ENCODE measurements at places on chromosomes 13 and 19.

- DNase-seq = no peak
Observed at GRCh38 chr19:45251452-45252354, 632 bp downstream of the MARK4 start.

GRCh38 chr19:30006207-30006606 is 64.2 kb downstream of the URI1 start:
- DNase-seq = no peak

GRCh38 chr13:114112231-114112825 is 20.1 kb downstream of the RASA3 start:
- DNase-seq = no peak

- DNase-seq = no peak
Observed at GRCh38 chr13:23680845-23681669, 110.8 kb downstream of the TNFRSF19 start.

- DNase-seq = no peak
Observed at GRCh38 chr19:38726761-38727301, 17.4 kb downstream of the CAPN12 start.

GRCh38 chr13:25732111-25732865 is 319.5 kb downstream of the SHISA2 start:
- no peak for DNase-seq

DNA sequence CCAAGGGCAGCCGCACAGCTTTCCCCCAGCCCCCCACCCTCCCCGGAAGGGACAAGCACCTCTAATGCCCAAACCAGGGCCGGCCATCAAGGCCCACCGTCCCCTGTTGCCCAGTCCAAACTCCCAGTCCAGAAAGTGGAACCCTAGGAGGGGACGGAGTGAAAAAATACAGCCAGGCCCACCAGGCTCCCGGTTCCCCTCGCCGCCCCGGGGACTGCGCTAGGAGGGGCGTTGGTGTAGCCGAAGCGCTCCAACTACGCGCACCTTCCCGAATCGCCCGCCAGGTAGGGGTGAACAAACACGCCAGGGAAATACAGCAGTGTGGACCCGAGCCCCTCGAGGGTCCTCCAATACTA is 1.3 kb downstream of the KLF16 start:
- no peak for DNase-seq

- no peak for DNase-seq
Observed at GRCh38 chr19:40205760-40206159, 12.4 kb downstream of the TTC9B start.

DNA sequence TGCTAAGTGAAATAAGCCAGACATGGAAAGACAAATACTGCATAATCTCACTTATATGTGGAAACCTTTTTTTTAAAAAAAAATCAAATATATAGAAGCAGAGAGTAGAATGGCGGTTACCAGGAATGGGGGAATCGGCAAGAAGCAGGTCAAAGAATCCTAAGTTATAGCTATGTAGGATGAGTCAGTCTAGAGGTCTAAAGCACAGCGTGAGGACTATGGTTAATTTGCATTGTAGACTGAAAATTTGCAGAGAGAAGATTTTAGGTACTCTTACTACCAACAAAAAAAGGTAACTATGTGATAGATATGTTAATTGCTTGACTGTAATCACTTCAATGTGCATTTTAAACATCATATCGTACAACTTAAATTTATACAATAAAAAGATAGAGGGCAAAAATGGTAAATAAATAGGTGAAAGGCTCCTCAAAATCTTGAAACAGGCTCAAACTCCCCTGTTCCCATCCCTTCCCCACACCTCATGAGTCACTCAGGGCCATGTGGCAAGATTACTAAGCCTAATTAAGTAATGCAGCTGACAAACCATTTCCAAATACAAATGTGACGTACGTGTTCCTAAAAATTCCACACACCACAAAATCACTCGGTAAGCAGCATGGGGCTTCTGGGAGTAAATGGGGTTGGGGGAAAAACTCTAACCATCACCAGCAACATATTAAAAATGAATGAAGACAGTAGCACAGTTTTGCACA is 159.0 kb downstream of the USP12 start:
- DNase-seq = no peak

DNA sequence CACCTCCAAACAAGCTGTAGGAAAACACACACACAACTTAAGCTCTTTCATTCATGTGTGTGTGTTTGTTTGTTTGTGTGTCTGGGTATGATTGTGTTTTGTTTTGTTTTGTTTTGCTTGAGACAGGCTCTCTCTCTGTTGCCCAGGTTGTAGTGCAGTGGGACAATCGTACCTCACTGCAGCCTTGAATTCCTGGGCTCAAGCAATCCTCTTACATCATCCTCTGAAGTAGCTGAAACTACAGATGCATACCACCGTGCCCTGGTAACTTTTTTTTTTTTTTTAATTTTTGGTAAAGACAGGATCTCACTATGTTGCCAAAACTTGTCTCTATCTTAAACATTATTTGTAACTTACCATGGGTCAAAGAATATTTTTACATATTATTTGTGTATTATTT is 431.7 kb downstream of the SLITRK1 start:
- no peak for DNase-seq

DNA sequence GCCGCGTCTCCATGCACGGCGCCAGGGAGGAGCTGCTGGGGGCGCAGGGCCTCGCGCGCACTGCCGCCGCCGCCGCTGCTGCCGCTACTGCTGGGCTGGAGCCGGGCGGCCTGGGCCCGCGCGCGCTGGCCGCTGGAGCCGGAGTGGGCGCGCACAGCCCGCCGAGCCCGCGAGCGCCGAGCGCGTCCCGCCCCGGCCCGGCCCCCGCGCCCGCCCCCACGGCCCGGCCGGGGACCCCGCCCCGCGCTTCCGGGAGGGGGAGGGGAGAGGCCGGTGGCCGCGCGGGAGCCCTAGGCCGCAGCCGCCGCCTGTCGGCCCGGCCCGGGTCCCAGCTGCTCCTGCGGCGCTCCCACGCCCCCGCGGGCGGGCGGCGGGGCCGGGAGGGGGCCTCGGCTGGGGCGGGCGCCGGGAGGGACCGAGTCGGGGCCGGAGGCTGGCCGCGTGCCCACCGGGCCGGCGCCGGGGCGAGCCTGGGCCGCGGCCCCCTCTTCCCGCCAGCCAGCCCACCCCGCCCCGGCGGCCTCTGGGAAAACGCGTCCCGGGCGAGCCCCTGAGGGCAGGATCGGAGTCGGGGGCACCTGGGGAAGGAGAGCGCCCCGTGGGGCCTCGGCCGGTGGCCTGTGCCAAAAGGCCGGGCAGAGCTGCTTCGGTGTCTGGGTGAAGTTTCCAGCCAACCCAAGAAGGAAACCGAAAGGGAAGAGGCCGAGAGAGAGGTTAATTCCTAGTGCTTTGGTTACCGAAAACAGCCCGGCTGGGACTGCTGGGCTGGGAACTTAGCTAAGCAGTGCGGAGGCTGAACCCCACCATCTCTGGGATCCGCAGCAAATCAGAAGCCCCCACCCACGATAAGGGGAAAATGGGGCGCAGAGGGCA is at the start of gene STK24:
Gene STK24, minus strand, starts transcription at position 145 of the 873 bp plus-strand sequence. CDS start 321 bp downstream, outside the sequence.
- peak; percentile 73 for DNase-seq

DNA sequence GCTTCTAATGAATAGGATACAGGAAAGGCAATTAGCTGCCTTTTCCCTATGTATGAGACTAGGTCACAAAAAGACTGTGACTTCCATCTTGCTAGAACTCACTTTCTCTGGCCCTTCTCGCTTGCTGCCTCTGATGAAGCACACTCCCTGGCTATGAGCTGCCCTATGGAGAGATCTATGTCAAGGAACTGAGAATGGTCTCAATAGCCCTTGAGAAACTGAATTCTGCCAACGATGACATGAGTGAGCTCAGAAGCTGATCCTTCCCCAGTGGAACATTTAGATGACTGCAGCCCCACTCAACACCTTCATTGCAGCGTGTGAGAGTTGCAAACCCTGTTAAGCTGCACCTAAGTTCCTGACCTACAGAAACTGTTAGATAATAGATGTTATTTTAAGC is 309.8 kb downstream of the COG6 start:
- no peak for DNase-seq

- DNase-seq = no peak
Observed at GRCh38 chr13:23993680-23993985, 96.3 kb upstream of the C1QTNF9B start.

DNA sequence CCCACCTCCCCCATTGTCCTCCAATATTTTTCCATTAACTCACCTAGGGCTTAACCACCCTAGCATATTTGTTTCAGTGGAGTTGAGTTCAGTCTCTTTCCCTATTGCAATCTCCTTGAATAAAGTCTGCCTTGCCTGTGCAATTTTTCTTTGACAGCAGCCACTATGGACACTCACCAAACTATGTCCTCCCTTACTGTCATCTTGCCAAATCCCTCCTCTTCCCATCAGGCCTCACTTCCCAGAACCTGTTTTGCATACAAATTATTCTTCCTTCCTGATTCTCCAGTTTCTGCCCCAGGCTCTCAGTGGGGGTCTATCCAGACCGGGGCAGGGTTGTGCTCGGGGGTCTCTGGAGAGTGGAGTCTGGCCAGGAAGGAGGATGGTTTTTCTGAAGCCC is 2.2 kb upstream of the LYPD5 start:
- DNase-seq = no peak

GRCh38 chr13:113118261-113119021 is 4.2 kb upstream of the F10 start:
- DNase-seq = no peak

GRCh38 chr19:5800361-5801270 is 4.3 kb upstream of the NRTN start:
- no peak for DNase-seq

GRCh38 chr19:50510121-50510670 is 795 bp downstream of the JOSD2 start:
- DNase-seq = no peak

DNA sequence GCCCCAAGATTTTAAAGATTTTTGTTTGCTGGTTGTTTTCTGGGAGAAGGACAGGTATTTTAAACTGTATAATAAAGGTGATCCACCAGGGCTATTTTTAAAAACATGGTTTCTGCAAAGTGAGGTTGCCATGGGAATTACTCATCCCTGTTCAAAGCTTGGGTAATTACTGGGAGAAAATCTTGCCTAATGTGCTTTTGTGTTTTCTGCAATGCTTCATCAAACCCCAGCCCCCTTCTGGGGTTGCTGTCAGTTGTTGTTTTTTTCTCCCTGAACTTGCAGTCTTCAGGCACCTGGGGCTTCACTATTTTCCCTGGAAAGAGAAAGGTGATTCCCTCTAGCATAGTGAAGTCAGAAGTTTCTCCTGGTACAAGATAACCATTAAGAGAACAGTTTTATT is 277.2 kb downstream of the NALCN start:
- no peak for DNase-seq

- no peak for DNase-seq
Observed at GRCh38 chr13:105929505-105929904, 606.0 kb downstream of the EFNB2 start.

- DNase-seq = no peak
Observed at GRCh38 chr13:103325672-103326071, 259.5 kb upstream of the SLC10A2 start.

DNA sequence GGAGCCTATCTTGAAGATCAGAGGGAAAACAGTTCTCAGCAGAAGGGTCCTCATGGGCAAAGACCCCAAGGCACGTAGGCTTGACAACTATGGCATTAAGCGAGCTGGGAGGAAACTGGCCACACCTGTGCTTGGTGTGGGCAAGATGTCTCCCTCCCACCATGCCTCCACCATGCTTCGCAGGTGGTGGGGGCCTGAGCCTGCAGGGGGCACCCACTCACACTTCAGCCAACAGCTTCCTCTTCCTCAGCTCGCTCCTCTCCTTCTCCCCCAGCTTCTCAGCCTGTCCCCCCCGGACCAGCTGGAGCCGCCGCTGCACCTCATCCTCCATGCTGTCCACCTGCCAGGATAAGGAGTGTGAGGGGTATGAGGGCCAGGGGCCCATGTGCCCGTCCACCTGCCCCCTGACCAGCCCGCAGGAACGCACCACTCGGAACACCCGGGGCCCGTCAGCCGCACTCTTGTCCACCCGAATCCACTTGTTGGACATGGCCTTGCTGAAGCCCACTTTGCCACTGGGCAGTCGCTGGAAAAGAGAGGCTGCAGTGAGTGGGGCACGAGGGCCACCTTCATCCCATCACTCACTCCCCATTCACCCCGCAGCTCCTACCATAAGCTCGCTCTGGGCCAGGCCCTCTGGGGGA is 3.4 kb downstream of the FARSA start:
- DNase-seq = no peak

DNA sequence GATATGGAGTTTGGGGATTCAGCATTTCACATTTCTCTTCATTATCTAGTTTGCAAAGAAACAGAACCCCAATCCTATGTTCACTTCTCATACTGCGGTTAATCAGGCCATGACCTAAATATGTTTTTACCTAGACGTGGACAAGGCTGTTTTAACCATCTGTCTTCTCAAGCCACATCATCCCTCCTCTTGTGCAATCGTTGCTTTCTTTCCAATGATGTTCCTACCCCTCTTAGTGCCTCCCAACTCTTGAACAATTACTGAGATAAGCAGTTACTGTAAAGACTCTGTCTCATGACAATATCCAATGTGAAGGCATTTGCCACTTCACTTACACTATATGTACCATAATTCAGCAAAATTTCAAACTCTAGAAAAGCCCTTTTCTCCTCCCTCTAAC is 406.2 kb downstream of the LIG4 start:
- DNase-seq = no peak

Data from SW480 (cell line).